ENCODE measurements at places on chromosomes 1 and 21.

DNA sequence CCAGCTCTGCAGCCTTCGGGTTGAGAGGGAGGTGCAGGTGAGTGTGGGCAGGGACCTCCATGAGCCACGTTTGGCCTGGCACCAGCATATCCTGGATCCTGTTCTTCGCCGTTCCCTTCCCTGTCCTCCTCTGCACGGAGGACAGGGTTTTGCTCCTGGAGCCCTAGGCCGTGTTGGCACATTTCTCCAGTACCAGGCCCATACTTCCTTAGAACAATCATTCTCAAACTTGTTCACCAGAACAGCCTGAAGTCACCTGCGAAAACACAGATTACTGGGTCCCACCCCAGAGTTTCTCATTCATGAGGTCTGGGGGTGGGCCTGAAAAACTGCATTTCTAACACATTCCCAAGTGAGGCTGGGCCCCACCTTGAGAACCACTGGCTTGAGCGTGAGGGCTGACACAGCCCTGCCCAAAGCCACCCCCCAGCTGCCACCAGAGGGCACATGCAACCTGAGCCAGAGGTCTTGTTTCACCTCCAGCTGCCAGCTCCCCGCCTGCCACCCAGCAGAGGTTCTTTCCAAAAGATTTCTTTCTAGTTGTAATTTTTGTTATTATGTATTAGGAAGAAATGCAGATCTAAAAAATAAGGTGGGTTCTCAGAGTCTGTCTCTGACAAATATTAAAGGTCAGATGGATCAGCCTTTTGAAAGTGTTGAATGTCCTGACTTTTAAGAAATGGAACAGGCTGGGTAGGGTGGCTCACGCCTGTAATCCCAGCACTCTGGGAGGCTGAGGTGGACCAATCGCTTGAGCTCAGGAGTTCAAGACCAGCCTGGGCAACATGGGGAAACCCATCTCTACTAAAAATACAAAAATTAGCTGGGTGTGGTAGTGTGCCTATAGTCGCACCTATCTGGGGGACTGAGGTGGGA, 39.6 kb upstream of the LDLRAP1 start:
- DNase-seq = peak; percentile 69

DNA sequence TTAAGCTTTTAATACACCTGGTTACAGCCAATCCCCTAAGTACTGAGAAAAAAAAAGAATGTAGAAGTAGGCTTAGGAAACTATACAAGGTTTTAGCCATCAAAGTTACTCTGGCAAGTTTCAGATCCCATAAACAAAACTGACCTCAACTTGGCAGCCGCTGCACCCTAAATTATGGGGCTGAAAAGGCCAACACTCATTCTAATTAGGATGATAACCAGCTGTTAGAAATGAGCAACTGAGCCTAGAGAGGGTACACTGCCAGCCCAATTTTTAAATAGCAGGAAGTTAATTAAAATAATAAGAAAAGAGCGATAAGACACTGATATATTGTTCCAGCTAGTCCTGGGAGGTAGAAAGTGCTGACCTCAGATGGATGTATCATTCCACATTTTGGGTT, 105.7 kb upstream of the VAV3 start:
- no peak for DNase-seq

DNA sequence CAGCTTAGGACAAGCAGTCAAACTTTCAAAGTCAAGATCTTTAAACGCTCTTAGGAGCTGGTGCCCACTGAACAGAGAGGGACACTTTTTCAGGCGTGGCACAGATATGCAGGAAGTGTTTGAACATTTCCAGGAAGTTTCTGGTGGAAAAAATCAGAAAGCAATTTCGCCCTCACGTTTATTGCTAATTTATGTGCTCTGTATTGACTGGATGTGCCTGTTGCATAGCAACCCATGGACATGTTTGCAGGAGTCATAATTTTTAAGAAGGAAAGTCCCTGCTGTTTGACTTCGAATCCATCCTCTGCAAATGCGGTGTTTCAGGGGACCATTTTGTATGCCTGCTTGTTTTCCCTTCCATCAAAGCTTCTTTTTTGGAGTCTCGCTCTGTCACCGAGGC, 239.9 kb upstream of the IRF2BP2 start:
- no peak for DNase-seq

- DNase-seq = no peak
These were observed 42.4 kb downstream of the GFI1 start for GRCh38 chr1:92444351-92444750.

DNA sequence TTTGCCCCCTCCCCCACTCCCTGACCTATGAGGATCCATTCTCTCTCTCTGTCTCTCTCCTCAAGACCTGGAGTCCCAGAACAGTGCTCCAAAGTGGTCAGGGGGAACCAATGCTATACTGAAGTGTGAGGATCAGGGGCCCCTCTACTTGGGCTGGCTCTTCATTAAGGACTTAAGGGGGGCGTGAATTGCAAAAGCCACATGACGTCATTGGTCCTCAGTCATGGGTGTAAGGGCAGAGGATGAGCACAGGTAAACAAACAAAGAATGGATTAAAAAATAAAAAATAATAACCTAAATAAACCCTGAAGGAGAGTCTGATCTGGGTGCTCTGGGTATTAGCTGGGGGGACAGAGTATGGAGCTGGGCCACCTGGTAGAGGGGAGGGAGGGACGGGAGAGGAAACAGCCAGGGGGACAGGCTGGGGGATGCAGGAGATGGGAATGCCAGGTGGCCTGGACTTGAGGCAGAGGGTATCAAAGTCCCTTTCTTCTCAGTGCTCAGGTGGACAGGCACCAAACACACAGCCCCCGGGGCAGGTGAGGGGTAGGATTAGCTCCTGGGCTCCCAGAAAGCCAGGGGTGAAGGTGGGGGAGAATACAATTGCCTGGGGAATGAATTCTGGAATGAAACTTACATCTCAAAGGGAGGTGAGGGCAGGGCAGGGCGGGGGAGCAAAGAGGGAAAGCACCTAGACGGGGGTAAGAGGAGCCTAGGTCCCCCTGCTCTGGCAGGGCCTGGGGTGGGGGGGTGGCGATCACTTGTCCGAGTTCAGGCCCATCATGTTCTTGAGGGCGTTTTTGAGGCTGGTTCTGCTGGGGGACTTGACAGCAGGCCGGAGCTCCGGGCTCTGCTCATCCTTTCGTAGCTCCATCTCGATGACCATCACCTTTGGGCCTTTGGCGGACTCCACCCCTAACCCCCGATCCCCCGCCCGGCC, 4.6 kb downstream of the MPZ start:
- DNase-seq = peak; percentile 0

DNA sequence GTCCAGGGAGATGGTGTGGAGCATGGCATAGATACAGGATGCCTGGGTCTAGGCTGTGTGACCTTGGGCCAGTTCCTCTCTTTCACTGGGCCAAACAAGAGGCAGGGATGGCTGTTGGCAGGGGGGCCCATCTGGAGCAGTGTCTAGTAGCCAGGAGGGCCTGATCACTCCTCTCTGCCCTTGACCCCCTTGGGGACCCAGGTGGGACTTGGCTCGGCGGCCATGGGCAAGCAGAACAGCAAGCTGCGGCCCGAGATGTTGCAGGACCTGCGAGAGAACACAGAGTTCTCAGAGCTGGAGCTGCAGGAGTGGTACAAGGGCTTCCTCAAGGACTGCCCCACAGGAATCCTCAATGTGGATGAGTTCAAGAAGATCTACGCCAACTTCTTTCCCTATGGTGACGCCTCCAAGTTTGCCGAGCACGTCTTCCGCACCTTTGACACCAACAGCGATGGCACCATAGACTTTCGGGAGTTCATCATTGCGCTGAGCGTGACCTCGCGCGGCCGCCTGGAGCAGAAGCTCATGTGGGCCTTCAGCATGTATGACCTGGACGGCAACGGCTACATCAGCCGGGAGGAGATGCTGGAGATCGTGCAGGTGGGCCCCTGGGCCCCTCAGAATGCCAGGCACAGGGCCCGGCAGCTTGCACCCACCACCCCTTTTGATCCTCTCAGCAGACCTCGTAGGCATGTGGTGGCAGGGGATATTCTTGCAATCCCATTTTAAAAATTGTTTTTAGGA, 2.6 kb downstream of the HPCA start:
- DNase-seq = no peak

All from activated T-cell treated with anti-CD3 and anti-CD28 coated beads for 1 hour (primary cell).